ENCODE measurements at places on chromosomes 4 and X.

- DNase-seq = no peak
Observed at GRCh38 chrX:150475461-150475860, 93.0 kb upstream of the MTM1 start.

- DNase-seq = no peak
Observed at GRCh38 chr4:59387759-59388758, 1812.1 kb upstream of the ADGRL3 start.

DNA sequence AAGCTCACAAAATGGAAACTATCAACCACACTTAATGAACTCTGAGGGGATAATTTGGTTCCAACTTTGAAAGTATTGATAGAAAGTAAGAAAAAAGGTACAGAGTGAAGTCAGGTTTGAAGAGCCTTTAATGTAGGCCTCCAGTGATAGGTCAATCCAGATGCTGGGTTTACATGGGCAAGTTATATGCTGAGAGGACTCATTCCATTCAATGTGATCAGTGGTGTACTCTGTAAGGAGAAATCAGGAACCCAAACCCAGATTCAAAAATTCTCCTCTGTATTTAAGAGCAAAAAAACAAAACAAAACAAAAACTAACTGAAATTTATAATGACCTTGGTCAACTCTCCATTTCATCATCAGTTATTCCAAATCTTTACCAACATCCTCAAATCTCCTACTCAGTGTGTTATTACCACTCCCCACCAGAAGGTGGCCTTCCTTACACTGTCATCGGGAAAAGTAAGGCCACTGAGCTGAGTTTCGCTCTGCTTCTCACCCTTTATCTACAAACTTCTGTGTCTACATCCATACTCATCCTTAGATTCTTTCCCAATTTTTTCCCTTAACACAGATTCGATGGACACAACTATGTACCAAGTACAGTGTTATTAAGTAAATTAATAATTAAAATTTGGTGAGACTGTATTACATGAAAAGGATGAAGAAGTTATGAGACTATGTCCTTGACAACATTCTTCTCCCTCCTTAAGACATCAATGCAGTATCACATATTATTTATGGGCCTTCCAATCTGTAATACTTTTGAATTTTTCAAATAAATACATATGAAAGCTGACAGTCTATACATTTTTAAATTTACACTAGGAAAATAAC lies 88.3 kb downstream of the ZAR1 start:
- peak; percentile 81 for DNase-seq

DNA sequence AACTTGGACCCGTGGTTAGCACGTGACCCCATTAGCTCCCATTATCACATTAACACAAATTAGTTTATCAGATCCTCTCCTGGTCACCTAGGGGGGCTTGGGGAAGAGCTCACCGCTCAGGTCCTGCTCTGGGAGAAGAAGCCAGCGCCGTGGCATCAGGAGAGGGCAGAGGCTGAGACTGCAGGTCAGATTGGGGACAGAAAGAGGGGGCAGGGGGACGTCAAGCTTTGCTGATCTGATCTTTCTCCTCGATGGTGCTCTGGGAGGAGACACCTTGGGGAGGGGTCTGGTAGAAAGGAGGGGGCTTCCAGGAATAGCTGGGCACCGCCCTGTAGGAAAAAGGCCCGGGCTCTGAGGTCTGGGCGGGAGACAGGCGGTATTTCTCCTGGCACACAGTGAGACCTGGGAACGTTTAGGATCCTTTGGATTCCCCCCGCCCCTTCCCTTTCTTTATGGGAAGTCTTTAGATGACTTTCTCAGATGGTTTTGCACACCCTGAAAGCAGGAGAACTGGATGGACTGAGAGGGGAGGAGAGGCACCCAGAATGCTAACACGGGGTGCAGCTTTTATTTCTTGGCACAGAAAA lies 9.1 kb upstream of the ELF4 start:
- peak; percentile 19 for DNase-seq

DNA sequence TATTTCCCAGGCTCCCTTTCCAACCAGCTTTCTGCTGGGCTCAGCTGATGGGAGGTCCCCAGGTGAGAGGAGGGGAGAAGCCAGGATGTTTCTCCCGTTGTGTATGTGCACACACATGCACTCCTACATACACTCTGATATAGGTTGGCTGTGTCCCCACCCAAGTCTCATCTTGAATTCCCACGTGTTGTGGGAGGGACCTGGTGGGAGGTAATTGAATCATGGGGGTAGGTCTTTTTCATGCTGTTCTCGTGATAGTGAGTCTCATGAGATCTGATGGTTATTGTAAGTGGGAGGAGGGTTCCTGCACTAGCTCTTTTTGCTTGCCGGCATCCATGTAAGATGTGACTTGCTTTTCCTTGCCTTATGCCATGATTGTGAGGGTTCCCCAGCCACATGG lies 11.7 kb upstream of the HTRA3 start:
- DNase-seq = no peak

- no peak for DNase-seq
Observed at GRCh38 chr4:161287678-161288352, 876.0 kb downstream of the FSTL5 start.

GRCh38 chrX:1440506-1440905 lies 12.2 kb downstream of the ASMTL start:
- DNase-seq = no peak
